Activated CD4-positive, alpha-beta T cell treated with anti-CD3 and anti-CD28 coated beads for 1 hour (primary cell): ENCODE measurements at places on chromosomes 7 and 10.

DNA sequence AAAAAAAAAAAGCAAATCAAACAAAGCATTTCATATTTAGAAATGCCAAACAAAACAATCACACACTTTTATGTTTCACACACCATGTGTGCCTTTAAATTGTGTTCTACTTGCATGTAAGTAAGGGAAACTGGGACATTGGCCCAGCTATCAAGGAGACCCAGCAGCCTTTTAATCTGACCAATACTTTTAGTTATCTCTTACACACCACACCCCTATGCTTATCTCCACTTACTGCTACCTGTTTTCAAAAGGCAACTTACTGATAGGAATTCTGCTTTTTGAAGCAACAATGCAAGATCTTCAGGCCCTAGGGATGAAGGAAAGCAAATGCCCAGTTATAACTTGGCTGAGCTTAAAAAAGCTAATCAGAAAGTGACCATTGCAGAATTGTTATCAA lies 1244.8 kb upstream of the SORCS1 start:
- no peak for DNase-seq

DNA sequence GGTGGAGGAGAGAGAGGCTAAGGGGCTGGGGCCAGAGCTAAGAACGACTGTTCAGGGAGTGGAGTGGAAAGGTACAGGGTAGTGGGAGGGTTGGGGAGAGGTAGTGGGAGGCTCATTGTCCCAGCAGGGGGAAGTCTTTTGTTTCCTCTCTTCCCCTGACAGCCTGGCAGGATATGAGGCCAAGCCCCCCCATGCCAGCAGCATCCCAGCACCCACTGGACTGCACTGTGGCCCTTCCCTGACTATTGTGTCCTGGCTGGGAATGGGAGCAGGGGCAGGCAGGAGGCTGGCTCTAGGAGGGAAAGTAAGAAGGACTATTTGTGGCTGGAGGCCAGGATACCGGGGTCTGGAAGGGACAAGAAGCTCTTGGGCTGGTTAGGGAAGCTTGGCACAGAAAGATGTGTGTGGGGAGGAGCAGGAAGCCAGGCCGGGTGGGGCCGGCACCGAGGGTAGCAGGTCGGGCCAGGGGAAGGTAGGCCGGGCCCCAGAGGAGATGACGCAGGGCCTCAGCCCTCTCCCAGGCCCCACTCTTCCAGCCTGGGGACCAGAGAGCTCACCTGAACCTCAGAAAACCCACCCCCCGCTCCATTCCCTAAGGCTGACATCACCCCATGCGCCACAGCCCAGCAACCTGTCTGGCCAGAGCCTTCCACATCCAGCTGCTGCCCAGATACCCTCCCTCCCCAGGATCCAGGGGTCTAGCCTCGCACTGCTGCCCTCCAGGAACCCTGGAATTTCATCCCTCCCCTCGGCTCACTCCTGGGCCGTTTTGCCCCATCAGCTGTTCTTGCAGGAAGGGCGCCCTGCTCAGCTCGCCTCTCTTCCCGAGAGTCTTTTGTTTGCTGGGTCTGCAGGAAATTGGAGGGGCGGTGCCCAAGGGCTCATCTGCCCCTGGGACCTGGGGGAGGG lies 8.8 kb upstream of the EPHB4 start:
- no peak for DNase-seq

DNA sequence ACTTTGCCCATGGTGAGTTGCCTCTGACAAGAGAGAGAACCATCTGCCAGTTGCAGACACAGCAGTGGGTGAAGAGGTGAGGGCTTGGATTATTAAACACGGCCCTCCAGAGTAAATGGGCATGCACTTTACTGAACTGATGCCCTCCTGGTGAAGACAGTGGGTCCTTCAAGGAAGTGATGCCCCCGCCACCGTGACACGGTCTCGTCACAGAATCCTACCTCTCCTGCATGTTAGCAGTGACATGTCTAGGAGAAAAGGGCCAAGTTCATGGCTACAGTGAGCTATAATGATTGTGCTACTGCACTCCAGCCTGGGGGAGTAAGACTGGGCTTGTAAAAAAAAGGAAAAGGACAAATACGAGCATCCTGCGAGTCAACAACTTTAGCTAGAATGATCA lies 2.4 kb downstream of the BNIP3 start:
- DNase-seq, result no peak

- DNase-seq, result no peak
These were observed 141.4 kb upstream of the BET1 start for GRCh38 chr7:94145602-94146001.

- no peak for DNase-seq
These were observed 789 bp downstream of the TCF7L2 start for GRCh38 chr10:112950714-112951358.

- no peak for DNase-seq
These were observed 39.3 kb upstream of the CDK6 start for GRCh38 chr7:92875719-92876118.

GRCh38 chr7:10677211-10677610 lies 296.5 kb upstream of the PHF14 start:
- no peak for DNase-seq

- DNase-seq, result no peak
These were observed 8.0 kb downstream of the EVX1 start for GRCh38 chr7:27250557-27251070.

- no peak for DNase-seq
These were observed 5.2 kb upstream of the HOXA2 start for GRCh38 chr7:27107391-27108381.

DNA sequence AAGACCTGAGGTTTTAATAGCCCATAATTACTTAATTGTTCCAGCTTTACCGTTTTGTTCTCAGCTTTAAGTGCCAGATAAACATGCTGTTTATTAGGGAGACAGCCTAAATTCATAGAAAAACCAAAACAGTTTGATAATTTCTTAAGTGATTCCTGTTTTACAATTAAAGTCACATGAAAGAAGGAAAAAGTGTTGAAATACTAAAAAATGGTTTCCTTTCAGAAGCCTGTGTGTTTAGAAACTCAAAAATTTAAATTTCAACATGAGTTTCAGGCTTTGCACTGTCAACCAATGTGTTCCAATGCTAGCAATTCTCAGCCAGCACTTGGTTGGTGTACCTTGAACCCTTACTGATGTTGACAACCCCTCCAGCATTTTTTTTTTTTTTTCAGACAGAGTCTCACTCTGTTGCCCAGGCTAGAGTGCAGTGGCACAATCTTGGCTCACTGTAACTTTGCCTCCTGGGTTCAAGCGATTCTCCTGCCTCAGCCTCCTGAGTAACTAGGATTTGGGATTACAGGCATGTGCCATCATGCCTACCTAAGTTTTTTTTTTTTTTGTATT lies 135.3 kb downstream of the ICA1 start:
- no peak for DNase-seq

GRCh38 chr7:105188201-105188600 lies 174.2 kb downstream of the KMT2E start:
- no peak for DNase-seq

- no peak for DNase-seq
These were observed 112.8 kb downstream of the APBB1IP start for GRCh38 chr10:26550774-26551526.

DNA sequence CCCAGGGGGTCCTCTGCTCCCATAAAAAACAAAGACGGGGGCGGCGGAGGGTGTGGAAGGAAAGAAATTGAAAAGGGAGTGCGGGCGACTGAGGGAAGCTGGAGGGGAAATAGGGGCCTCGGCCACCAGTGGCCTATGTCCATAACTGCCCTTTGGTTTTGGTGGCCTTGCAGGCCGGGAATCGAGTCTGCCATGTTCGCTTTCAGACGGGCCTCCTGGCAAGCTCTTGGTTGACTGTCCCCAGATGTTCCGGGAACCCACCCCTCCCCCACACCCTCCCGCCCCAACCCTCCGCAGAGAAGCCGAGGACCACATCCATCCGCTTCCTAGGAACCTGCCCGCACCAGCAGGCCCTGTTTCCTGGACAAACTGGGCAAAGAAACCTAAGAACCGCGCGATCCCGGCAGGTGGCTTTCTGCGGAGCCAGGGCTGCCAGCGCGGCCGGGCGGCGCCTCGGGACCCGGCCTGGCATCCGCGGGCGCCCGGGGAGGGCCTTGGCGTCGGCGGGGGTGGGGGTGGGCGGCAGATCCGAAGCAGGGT lies 20.0 kb upstream of the GATA3 start:
- DNase-seq, result no peak

DNA sequence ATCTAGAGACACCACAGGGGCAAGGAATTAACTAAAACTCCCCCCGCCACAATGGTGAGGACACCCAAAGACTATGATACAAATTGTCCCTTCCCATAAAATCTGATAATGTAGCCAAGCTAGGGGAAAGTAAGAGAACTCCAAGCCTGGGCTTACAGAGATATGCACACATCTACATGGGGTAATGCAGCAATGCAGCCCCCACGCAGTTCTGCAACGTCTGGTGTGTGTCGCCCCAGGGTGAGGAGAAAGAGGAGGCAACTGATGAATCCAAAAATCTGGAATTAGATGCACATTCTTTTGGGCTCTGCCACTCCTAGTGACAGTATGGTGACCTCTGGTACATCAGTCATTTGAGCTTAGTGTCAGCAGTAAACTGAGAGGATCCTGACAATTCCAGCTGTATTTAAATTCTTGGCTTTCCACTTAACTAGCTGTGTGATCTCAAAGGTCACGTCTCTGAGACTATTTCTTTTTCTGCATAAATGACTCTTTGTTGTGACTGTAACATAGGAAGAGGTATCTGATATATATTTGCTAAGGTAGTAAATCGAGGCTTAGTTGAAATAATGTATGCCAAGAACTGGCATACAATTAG lies 51.5 kb downstream of the PIP4K2A start:
- DNase-seq, result no peak

DNA sequence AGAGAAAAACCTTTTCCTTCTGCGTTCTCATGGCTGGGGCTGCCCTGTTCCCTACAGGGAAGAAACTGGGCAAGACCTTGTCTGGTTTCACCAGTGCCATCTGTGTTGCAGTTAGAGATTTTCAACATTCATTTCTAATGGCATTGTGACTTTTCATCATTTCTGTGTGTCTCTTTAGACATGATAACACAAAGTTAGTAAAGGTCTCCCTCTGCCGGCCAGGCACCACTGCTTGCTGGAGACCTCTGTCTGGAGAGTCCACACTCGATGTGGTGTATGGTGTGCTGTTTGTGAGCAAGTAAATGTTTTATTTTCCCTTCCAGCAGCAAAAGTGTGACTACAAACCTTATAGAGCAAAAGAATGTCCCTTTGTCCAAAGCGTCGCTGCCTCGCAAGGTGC lies 213.5 kb downstream of the PAXIP1 start:
- no peak for DNase-seq

DNA sequence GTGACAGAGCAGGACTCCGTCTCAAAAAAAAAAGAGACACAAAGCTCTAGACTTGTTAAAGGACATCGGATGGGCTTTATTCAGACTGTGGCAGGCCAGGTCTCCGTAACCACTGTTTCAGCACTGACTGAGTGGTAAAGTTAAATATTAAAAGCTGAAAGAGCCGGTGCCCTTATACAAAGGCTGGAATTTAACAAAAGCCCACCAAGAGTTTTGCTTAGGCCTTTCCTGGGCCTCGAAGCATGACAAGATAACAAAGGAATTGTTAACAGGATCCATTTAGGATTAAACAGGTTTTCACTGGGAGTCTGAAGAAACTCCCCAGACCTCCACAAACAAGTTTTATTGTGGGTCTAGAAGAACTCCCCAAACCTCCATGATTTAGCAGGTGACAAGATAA lies 727.8 kb downstream of the TYW1 start:
- no peak for DNase-seq

GRCh38 chr7:122143376-122143750 lies 686 bp downstream of the AASS start:
- no peak for DNase-seq

- DNase-seq, result no peak
These were observed 88.9 kb upstream of the KLF6 start for GRCh38 chr10:3873728-3874461.

DNA sequence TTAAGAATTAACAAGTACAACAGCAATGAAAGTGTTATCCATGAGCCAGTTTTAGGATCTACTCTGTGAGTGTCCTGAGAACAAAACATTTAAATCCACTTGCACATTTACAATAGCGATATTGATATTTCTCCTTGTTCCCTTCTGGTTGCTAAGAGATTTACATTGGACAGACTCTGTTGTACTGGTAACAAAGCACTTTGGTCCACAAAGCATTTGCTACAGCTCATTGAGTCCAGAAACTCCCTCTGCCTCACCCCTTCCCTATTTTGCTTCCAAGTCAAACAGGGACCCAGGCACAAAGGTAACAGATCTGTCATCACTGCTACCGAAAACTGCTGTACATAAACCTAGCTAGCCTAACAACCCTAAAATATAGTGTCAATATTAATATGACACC lies 2.1 kb downstream of the ANK3 start:
- DNase-seq, result no peak

DNA sequence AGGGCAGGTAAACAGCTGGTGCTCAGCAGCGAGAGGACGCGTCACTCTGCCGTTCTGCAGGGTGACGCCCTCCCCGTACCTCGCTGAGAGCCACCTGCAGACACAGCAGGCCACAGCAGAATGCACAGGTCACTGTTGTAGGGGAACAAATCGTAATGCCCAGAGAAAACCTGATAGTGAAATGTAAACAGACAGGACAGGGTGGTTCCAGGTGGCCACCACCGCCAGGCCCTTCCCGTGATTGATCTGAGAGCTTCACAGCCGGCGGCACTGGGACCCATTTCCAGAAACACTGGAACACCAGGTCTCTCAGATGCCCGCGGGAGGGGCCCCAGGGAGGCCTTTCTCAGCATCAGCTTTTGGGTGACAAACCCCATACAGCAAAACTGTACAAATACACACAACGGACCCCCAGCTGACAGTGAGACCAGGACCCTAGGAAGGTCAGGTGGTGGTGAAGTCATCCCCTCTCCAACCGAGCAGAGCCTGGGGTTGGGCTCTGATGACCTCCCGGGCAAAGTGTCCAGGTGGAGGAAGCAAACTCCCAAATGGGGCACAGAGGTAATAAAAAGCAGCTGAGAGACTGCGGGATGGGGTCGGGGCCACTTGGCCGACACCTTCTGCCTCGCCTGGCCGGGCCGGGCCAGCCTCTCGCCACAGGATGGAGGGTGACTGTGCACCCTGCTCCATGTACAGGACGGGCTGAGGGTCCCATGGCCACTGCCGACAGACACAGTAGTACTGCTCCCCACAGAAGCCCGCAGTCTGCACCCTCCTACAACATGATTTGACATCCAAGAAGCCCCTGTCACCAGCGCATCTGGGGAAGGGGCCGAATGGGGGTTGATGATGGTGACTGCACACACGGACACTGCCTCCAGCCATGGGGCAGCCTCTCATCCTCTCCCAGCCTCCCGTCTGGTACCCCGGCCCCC lies 4.6 kb downstream of the BHLHA15 start:
- no peak for DNase-seq

DNA sequence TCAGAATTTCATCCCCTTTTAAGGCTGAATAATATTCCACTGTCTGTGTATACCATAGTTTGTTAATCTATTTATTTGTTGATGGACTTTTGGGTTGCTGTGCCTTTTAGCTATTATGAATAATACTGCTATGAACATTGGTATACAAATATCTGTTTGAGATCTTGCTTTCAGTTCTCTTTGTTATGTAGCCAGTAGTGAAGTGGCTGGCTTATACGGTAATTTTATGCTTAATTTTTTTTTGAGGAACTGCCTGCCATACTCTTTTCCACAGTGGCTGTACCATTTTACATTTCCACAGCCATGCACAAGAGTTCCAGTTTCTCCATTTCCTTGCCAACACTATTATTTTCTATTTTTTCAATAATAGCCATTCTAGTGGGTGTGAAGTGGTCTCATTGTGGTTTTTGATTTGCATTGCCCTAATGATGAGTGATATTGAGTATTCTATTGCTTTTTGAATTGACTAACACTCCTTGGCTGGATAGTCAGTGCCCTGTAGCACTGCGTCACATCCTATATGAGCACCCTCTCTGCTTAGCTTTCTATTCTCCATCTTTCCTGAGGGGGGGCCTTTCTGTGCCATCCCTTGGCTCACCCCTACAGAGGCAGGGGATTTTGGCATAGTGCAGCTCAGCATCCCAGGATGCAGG lies 29.4 kb upstream of the RAPGEF5 start:
- no peak for DNase-seq
